ENCODE measurements at places on chromosomes 11 and 22.
A peak's percentile ranks its signal among the peaks of the same experiment; 100 is the strongest.

DNA sequence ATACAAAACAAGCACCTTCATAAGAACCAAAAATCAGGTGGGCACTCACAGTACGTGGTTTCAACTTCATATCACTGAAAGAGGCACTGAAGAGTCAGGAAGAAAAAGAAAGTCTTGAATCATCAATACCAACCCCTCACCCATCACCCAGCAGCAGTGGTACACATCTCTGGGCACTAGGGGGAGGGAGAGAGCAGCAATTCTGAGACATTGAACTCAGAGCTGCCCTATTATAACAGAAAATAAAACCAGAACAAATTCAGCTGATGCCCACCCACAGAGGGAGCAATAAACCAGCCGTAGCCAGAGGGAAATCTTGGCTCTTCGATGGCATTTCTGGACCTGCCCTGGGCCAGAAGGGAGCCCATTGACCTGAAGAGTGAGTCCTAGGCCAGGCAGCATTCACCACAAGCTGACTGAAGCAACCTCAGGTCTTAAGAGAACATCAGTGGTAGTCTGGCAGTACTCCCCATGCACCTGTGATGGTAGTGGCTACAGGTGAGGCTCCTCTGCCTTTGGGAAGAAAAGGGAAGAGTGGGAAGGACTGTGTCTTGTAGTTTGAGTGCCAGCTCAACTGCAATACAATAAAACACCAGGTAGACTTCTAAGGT, 42.2 kb upstream of the FAM181B start:
- DNase-seq: peak; percentile 34

DNA sequence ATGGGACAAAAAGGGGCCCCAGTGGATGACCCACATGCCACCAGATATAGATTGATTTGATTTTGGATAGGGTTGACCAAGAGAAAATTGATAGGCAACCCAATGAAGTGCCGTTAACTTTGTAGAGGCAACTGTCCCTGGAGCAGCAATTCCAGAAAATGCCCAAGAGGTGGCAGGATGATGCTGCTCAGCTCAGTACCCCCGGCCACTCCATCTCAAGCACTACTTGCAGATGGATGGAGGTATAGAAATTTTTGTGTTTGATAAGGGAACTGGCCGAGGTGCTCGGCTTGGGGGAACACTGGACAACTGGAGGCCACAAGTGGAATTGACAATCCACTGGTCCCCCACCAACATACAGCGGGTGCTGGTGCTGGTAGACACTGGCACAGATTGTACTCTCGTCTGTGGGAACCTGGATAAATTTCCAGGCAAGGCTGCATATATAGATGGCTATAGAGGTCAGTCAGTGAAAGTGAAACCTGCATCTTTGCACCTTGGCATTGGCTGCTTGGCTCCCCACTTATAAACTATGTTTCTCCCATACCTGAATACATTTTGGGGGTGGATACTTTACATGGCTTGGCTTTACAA, 86.3 kb downstream of the CCDC83 start:
- DNase-seq: peak; percentile 64

GRCh38 chr22:23204125-23204488, 23.8 kb downstream of the BCR start:
- no peak for DNase-seq

DNA sequence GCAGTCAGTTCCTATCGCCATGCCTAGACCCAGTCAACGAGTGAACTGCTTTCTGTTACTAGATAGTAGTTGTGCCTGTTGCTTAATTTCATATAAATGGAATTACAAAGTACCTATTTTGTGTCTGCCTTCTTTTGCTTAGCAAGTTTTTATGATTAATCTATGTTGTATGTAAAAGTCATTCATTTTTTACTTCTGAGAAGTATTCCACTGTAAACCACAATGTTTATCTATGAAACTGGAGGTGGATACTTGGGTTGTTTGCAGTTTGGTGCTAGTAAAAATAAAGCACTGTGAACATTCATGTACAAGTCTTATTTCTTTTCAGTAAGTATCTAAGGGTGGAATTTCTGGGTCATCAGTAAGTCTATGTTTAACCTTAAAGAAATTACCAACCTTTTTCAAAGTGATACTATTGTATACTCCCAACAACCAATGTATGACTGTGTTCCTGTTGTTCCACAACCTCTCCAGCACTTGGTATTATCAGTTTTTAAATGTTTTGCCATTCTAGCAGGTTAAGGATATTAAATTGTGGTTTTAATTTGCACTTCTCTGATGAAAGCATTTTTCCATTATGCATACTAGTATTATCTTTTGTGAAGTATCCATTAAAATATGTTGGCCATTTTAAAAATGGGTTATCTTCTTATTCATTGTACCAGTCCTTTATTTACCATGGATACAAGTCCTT, 68.2 kb downstream of the DNAJC24 start:
- DNase-seq: peak; percentile 1

DNA sequence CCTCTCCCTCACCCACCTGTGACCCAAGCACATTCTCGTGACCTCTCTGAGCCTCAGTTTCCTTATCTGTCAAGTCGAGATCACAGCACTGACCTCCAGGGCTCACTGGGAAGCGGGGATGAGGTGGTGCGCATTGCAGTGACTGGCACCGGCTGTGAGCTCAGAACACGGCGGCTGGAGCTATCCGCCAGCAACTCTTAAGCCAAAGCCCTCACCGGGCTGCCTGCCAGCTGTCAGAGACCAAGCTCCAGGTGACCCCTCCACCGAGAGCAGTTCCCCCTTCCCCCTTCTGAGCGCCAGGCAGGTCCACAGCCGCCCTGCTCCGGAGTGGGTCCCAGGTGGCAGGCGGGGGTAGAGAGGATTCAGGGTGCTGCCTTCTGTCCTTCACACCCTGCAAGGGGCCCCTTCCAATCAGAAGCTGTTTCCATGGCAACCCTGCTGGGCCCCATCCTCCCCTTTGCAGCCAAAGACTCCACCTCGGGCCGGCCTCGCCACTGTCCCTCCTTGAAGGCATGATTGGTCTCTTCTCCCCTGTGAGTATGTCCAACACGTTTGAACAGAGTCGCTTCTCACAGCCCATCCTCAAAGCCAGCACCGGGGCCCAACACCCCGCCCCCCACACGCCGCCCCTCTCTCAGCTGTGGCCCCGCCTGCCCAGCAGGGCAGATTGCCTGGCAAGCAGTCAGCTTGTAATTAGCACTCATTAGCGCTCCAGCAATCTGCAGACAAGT, 98.7 kb downstream of the WNT7B start:
- no peak for DNase-seq

- DNase-seq: no peak
Measured at GRCh38 chr11:66986178-66986545, 11.1 kb downstream of the C11orf86 start.

GRCh38 chr11:64007629-64008282, 21.5 kb downstream of the OTUB1 start:
- peak; percentile 78 for DNase-seq

- DNase-seq: peak; percentile 80
Measured at GRCh38 chr11:119361056-119361787, 14.7 kb upstream of the MFRP start.

GRCh38 chr22:27170491-27170890, 513.1 kb downstream of the MIAT start:
- DNase-seq: peak; percentile 81

DNA sequence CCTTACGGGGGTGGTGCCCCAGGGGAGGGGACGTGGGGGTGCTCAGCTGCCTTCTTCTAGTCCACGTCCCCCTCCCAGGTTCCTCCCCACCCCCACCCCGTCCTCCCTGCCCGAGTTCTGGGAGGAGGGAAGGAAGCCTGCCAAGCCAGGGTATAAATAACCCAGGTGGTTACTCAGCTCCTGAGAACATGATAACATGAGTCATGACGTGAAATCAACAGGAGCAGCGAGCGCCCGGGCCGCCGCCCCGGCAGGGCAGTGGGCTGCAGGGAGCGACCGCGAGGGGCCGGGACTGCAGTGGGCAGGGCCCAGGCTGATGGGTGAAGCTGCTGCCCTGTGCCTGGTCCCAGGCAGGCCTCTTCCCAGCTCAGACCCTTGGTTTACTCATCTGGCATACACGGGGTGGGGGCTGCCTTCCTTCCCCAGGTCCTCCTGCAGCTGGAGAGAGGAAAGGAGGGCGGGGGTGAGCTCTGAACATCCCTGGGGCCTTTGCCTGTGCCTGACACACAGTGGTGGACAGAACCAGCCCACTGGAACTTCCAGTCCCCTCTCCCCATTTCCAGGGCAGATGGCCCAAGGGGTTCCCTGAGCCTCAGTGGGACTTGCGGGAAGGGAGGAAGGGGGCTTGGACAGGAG, 8.8 kb upstream of the PDGFB start:
- peak; percentile 92 for DNase-seq

DNA sequence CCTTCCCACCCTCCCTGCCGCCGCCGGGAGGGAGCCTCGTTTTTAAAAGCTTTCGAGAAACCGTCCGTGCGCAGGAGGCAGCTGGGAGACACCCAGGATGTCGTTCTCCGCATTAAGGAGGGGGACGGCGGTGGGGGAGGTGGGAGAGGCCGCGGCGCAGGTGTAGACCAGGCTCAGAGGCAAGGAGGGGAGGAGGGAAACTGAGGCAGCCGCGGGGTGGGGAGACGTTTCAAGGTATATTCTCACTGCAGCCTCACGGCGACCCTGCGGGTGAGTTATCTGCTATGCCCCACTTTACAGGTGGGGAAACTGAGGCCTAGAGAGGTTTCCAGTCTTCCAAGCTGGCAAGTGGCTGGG, 42.7 kb downstream of the CYTH4 start:
- DNase-seq: no peak

DNA sequence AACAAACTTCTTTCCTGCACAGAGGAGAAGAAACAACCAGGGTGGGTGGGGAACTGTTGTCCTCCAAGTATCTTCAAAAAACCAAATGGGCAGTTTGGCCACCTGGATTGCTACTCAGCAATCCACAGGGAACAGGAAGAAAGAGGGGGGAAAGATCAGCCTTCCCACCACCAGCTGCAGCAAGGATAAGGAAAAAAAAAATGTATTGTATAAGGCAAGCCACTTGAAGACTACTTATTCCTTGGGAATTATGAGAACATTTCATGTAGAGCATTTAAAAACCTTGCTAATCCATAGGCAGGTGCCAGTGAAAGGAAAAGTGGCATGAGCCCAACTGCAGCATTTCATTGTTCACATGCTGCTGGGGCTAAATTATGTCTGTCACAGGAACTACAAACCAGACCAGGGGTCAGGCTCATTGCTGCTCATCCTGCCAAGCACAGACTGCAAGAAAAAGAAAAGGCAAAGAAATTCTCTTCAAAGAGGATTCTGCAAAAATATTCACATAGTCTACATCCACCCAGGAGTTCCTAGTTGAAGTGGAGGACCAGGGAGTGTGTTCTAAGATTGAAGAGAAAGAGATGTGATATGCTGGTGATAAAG, 2.2 kb downstream of the RAB30 start:
- DNase-seq: no peak

- DNase-seq: peak; percentile 46
Measured at GRCh38 chr11:70108250-70108649, 30.1 kb downstream of the ANO1 start.

GRCh38 chr11:34899633-34900016, 16.6 kb downstream of the APIP start:
- no peak for DNase-seq

DNA sequence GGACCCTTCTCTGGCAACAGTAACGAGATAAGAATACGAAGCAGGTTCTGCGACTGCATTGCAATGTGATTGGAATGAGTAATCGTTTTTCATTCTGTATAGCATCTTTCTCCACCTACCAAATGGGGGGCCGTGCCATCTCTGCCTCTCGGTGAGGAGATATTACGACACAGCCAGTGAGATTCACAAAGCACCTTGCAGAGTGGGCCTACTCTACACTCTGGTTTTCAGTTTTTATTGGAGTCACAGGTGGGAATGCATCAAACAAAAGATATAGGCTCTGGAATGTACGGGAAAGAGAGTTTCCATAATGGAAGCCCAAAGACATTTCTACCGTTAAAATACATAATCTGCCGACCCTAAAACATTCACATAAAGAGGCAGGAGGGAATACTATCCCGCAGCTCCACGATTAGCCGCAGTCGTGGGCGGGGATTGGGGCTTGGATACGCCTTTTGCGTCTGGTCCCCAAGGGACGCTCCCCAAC, 423 bp upstream of the RTN3 start:
- DNase-seq: no peak

- peak; percentile 50 for DNase-seq
Measured at GRCh38 chr11:129639300-129639699, 176.3 kb upstream of the TMEM45B start.

- no peak for DNase-seq
Measured at GRCh38 chr11:68581439-68581838, 102.9 kb upstream of the GAL start.

- no peak for DNase-seq
Measured at GRCh38 chr11:93123351-93123898, 74.4 kb downstream of the SLC36A4 start.

GRCh38 chr11:78940500-78941225, 366.0 kb upstream of the NARS2 start:
- DNase-seq: no peak

GRCh38 chr11:118610773-118611432, 3.5 kb downstream of the PHLDB1 start:
- DNase-seq: no peak

GRCh38 chr11:22851477-22851876, 8.8 kb downstream of the CCDC179 start:
- DNase-seq: no peak

- DNase-seq: no peak
Measured at GRCh38 chr11:73236205-73236765, 18.2 kb downstream of the P2RY2 start.

- DNase-seq: peak; percentile 42
Measured at GRCh38 chr11:64343767-64344559, 4.0 kb downstream of the CCDC88B start.

GRCh38 chr22:45846952-45847351, 130.0 kb downstream of the WNT7B start:
- DNase-seq: no peak

Measured in hepatic stellate cell (primary cell).